ENCODE measurements at places on chromosomes 1 and 21. TPM values are rescaled to one million over a fixed set of nuclear protein-coding genes. Genes with fewer than 3 reads are reported as not detected.

Gene C1QB
- total RNA-seq, result not detected

Gene REN
- not detected for total RNA-seq

DNA sequence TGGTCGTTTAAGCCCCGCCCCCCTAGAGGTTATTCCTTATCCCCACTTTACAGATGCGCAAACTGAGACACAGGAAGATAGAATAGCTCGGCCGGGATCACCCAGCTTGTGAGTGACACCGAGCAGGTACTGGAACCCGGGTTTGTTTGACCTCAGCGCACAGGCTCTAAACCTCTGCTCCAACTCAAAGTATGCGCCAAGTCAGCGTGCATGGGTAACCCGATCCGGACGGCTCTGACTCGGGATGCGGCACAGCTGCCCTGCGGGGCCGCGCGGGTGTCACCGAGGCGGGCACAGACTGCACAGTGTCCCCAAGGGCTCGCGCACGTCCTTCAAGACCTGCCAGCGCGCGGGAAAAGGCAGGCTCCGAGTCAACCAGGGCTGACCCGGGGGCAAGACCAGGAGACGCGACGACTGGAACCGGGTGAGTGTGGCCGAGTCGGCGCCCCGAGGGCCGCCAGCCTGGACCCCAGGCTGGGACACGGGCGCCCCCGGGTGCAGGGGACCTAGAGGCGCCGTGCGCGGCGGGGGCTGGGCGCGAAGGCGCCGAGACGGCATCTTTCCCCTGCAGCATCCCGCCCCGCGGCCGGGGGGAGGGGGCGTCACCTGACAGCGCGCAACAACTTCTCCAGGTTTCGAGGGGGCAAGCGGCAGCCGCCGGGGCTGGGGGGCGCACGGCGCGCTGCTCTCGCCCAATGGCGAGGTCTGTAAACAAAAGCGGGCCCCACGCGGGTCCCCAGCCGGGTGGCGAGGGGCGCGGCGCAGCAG, 101.9 kb upstream of the SOD1 start:
- peaks cover 13% of the 10 kb centered on the region for H3K4me1 ChIP-seq
- peaks cover 2% of the 10 kb centered on the region for H3K27me3 ChIP-seq
- no peaks in the 10 kb centered on the region for H3K36me3 ChIP-seq
- H3K27ac ChIP-seq, result no peak overlapping the region

GRCh38 chr1:65150583-65151263, 2.7 kb downstream of the AK4 start:
- no peaks in the 10 kb centered on the region for H3K4me1 ChIP-seq
- H3K27me3 ChIP-seq, result peaks cover 14% of the 10 kb centered on the region
- H3K4me3 ChIP-seq, result no peak overlapping the region
- DNase-seq, result no peak

DNA sequence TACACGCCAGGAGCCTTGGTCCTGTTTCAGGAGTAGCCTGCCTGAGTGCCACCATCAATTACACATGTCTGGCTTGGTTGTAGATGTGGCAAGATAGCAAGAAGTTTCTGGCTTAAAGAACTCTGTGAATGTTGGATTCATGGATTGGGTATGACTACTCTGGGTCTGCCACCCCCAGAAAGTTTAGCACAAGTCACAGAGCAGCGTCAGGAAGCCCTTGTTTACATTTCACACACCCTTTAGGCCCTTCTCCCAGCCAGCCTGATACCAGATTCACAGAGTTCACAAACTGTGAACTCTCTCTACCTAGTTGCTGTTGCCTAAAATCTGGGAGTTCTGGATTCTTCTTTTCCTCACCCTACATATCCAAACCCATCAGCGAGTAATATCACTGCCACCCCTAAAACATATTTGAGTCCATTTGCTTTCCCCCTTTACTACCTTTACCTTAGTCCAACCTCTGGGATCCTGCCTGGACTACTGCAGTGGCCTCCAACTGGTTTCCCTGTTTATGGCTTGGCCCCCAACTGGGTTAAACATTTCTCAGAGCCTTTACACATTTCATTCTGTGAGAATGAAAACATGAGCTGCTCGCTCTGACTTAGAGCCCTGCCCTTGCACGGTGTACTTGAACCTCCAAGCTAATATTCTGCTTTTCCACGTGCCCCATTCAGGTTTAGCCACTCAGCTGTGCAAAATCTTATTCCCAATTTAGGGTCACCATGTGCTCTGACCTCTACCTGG, 4.1 kb upstream of the CCDC24 start:
- H3K4me1 ChIP-seq, result peaks cover 3% of the 10 kb centered on the region
- H3K27me3 ChIP-seq, result no peaks in the 10 kb centered on the region
- no peak overlapping the region for H3K4me3 ChIP-seq
- no peak for DNase-seq

DNA sequence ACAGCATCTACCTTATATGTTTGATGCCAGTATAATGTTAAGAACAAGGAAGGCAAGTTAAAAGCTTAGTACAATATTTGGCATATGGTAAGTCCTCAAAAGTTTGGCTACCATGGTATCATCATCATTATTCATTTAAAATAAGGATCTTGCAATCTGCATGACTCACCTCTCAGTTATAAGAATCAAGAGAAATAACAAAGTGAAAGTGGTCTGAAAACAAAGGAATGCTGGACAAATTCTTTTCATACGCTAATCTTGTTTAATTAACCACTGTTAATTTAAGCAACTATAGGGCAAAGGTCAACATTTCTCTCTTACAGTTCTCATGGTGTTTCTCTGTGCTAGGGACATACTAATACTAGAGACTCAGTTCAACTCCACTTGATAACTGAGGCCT, 13.0 kb upstream of the CLDN19 start:
- H3K27ac ChIP-seq, result no peak overlapping the region
- H3K4me1 ChIP-seq, result peaks cover 14% of the 10 kb centered on the region
- no peak overlapping the region for H3K4me3 ChIP-seq
- H3K27me3 ChIP-seq, result peaks cover 14% of the 10 kb centered on the region

GRCh38 chr1:172394141-172394751, 26.2 kb upstream of the C1orf105 start:
- DNase-seq, result no peak
- no peaks in the 10 kb centered on the region for H3K27me3 ChIP-seq
- peaks cover 11% of the 10 kb centered on the region for H3K4me1 ChIP-seq
- H3K27ac ChIP-seq, result no peak overlapping the region
- H3K4me3 ChIP-seq, result no peak overlapping the region
- no peaks in the 10 kb centered on the region for H3K36me3 ChIP-seq

DNA sequence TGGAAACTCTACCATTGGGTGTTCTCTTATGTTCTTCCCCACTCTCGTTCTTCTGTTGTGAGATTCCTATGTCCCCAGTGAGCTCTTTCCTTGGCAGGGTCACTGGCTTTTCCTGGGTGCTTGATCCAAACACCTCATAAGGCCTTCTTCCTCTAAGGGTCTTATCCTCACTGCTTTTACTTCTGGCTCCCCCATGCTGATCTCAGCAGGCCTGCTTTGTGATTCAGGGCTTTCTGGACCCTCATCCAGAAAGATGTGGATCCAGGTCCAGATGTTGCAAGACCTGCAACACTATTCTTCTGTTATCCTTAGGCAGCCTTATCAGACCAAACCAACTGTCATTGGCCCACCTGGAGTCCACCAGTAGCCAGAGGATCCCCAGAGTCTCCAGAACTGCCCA, 11.2 kb upstream of the MYOG start:
- peaks cover 30% of the 10 kb centered on the region for H3K36me3 ChIP-seq
- H3K27ac ChIP-seq, result no peak overlapping the region
- peaks cover 5% of the 10 kb centered on the region for H3K4me1 ChIP-seq

DNA sequence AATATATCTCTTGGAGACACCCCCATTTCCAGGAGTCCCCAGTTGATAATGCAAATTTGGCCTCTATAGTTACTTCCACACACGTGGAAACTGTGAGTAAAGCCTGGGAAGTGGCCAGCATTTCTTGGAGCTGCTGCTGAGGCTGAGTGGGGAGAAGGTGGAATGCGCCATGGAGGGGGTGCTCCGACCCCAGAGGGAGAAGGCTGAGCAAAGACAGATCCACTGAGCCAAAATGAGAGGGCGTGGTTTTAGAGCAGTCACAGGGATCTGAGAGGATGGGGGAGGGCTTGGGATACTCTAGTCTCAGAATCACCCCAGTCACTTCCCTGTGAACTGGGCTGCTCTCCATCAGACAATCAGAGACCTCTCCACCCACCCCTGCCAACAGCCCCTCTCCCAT, 38.7 kb downstream of the TRIM62 start:
- peak overlapping the region; percentile 35 for H3K27ac ChIP-seq
- H3K36me3 ChIP-seq, result no peaks in the 10 kb centered on the region
- DNase-seq, result no peak
- H3K4me1 ChIP-seq, result peaks cover 38% of the 10 kb centered on the region

- H3K27me3 ChIP-seq, result peaks cover 3% of the 10 kb centered on the region
- peaks cover 4% of the 10 kb centered on the region for H3K36me3 ChIP-seq
- H3K27ac ChIP-seq, result no peak overlapping the region
- no peak overlapping the region for H3K4me3 ChIP-seq
- no peak for DNase-seq
These were observed 46.5 kb downstream of the PBX1 start for GRCh38 chr1:164605254-164606091.

DNA sequence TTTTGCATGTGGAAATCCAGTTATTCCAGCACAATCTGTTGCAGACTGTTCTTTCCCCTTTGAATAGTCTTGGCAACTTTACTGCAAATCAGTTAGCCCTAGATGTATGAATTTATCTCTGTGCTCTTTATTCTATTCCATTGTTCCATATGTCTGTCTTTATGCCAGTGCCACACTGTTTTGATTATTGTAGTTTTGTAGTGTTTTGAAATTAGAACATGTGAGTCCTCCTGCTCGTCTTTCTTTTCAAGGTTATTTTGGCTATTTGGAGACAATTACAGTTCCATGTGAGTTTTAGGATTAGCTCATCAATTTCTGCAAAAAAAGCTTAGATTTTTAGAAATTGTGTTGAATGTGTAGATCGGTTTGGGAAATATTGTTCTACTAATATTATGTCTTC, 26.6 kb downstream of the WNT3A start:
- DNase-seq, result no peak
- no peak overlapping the region for H3K4me3 ChIP-seq
- no peak overlapping the region for H3K27ac ChIP-seq
- peaks cover 7% of the 10 kb centered on the region for H3K36me3 ChIP-seq

DNA sequence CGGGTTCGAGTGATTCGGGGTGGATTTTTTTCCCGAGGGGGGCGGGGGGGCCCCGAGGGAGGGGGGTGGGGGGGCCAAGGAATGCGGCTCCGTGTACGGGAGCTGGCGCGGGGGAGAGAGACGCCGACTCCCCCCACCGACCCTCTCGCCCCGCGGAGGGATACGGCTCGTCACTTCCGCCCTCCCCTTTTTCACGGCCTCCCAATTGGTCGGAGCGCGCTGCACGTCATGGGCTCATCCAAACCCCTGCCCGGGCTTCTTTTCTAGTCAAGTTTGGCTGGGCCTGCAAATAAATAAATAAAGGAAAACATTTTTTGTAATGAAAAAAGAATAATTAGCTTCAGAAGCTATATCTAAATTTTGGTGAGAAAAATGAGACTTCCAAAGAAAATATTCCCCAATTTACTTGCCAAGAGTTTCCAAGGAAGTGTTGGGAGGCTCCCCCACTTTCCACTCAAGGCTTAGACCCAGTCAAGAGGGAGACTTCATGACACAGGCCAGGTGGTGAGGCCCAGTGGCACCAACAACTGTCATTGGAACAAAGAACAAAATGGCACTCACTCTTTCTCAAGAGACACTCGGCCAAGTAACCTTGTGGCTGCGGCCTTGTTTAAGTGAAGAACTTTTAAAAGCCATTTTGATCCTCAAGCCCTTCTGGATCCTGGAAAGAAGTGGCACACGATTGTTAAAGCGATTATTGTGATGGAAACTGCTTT, at the start of gene POGZ:
TSS of gene POGZ (minus strand) at position 164 of the 716 bp plus-strand sequence. CDS start 17,290 bp downstream, outside the sequence.
- peak within 1 kb of the TSS; percentile 98 for H3K27ac ChIP-seq
- H3K36me3 ChIP-seq, result no peaks in the 10 kb centered on the region
- DNase-seq, result peak; percentile 94

DNA sequence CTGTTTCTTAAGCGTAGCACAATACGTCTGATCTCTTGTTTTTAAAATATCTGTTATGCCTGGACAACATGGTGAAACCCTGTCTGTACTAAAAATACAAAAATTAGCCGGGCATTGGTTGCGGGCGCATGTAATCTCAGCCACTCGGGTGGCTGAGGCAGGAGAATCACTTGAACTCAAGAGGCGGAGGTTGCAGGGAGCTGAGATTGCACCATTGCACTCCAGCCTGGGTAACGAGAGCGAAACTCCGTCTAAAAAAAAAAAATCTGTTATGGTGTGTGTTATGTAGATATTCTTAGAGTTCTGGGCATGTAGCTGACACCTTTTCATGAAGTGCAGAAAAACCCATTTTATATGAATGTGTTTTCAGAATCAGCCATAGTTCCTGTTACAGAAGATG, 38.2 kb downstream of the RABGAP1L start:
- no peaks in the 10 kb centered on the region for H3K4me1 ChIP-seq
- no peak for DNase-seq
- no peaks in the 10 kb centered on the region for H3K36me3 ChIP-seq

DNA sequence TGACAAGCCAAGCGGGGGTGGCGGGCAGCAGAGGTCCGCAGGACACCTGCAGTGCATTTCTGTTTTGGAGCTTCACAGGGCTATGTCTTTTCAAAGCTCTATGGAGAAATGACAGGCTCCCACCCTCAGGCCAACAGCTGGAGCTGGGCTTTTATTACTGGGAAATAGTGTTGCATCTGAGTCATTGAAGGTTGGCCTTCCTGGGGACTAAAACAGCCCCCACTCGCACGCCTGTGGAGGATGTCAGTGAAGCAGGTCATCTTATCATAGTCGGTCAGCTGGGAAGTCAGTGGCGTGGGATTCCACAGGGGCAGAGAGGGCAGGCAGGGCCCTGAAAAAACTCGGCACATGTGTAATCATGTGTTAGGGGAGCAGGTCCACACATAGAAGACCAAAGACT, 55.3 kb downstream of the NTPCR start:
- no peak overlapping the region for H3K27ac ChIP-seq
- H3K27me3 ChIP-seq, result peaks cover 1% of the 10 kb centered on the region
- peaks cover 7% of the 10 kb centered on the region for H3K36me3 ChIP-seq
- H3K4me1 ChIP-seq, result peaks cover 2% of the 10 kb centered on the region

- peaks cover 75% of the 10 kb centered on the region for H3K4me1 ChIP-seq
- H3K36me3 ChIP-seq, result no peaks in the 10 kb centered on the region
- H3K27ac ChIP-seq, result peak overlapping the region; percentile 88
These were observed 21.6 kb downstream of the MAPKAPK2 start for GRCh38 chr1:206706298-206706791.

DNA sequence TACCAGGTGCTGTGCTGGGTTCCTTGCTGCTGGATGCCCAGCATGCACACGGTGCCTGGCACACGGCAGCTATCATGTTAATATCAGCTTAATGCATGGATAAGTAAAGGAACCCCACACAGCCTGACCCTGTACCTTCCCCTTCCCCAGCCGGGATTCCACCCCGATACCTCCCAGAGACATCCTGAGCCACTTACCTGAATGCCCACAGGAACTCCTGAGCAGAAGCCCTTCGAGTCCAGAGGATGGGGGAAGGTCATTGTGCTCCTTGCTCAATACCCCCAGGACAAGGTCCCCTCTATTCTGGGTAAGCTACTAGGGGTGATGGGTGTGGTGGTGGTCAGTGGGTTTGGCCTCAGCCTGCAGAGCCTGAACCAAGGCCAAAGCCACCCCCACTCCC, 1.4 kb downstream of the FAM131C start:
- DNase-seq, result no peak
- peaks cover 15% of the 10 kb centered on the region for H3K27me3 ChIP-seq
- H3K4me1 ChIP-seq, result peaks cover 14% of the 10 kb centered on the region
- H3K27ac ChIP-seq, result no peak overlapping the region

GRCh38 chr1:202964791-202965410, 2.2 kb downstream of the CYB5R1 start:
- H3K27ac ChIP-seq, result peak overlapping the region; percentile 83
- peaks cover 21% of the 10 kb centered on the region for H3K4me1 ChIP-seq
- peak overlapping the region; percentile 87 for H3K4me3 ChIP-seq

All from glutamatergic neuron (in vitro differentiated cells).